Daoy (cell line): ENCODE measurements at places on chromosomes 6 and 20. TPM values are rescaled to one million over a fixed set of nuclear protein-coding genes. Genes with fewer than 3 reads are reported as not detected.

DNA sequence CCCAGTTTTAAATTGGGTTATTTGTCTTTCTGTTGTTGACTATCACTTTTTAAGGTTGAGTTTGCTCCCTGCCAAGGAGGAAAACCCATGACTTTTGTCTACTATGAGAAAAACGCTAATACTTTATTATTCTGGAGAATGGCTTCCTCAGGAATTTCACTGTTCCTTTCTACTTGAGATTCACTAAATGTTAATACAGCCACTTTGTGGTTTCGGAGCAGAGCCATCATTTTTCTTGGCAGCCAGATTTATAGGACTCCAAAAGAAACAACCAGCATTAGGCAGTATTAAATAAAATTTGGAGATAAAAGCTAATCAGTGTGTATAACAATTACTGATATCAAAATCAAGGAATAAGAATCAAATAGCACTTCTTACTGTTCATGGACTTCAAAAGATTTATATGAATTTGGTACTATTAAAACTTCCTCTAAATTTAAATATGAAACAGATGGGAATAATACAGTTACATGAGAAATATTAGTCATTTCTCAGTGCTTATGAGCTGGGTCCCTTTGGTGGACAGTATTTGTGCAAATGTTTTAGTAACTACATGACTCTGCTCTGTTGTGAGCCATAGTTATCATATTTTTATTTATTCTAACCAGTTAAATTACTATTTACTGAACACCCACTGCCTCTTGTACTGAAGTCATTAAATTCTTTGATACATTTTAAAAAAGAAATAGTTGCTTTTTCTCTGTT, 64.1 kb upstream of the FBXO30 start:
- no peak for DNase-seq

Gene EPB41L1
- total RNA-seq: 2.2 and 8.5 TPM in 2 replicates

DNA sequence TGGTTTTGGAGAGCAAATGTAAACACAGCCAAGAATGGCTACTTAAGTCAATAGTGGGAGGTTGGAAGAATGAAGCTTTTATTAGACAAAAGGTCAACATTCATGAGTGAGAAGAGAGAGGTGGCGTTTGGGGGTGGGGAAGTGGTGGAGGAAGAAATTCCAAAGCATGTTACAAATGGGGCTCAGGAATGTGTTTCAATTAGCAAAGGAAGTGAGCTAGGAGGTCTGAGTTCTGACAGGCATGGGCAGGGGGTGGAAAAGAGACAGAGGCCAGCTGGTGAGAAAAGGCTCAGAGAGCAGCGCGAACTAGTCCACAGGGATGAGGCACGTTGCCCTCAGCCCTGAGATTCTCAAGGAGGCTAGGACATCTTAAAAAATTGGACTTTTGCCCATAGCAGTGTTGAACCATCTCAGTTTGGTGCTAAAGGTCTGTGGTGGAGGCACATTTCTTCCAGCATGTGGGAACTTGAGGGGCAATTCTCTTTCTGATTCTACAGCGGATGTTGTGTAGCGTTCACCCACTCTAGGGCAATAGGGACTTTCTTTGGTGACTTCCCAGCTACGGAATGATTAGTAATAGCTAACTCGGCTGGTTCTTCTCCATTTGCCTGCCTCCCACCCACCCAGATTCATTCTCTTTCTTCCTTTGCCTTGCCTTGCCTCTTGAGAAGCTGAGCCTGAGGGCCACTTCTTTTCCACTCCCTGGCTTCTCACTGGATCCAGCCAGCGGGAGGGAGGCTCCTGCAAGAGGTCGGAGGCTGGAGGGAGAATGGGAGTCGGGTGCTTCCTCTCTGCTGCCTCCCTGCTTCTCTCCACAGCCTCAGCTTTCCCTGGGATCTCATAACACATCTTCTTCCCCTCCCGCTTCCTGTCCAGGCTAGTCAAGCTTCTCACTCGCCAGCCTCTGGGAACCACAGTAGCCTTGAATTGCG, 45.1 kb upstream of the NEDD9 start:
- peak; percentile 91 for DNase-seq

- no peak for DNase-seq
These were observed 7.4 kb downstream of the PPP1R16B start for GRCh38 chr20:38812709-38813573.

Gene CALHM6
- total RNA-seq: 6.0 and 11.7 TPM in 2 replicates

DNA sequence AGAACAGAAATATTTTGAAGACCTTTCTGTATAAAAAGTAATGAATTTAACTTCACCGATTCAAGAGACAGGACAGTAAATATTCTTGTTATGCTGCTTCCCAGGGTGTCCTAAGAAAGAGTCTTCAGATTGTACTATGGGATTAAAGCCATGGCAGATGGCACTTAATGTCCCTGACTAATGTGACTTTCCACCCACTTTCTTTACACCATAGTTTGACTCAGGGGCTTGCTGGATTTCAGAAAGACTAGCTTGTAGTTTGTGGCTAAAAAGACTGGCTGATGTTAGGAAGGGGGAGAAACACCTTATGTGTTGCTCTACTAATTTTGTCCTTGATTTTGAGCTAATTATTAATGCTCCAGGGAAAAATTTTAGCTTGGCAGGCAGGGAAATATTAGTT, 75.9 kb downstream of the UTRN start:
- DNase-seq: no peak

Gene CALHM4
- total RNA-seq: not detected in 2 replicates

DNA sequence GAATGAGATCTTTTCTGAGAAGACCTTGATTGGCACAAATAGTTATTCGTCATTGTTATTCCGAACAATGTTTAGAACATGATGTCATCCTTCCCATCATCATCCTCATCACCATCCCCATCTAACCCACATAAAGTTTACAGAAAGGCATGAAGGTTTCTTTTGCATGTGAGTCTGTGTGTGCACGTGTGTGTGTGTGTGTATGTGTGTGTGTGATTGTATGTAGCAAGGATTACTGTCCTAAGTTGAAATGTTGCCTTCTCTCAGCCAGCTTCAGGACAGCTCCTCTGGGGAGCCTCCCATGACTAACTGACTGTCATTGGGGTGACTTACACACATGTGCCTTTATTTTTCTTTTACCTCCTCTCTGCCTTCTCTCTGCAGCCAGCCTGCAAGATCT, 113.5 kb downstream of the SLC22A3 start:
- no peak for DNase-seq
